ENCODE measurements at places on chromosomes 1 and 21. TPM values are rescaled to one million over a fixed set of nuclear protein-coding genes. Genes with fewer than 3 reads are reported as not detected.

Gene SH2D1B
- 0.26 TPM for polyA plus RNA-seq

Gene YIPF1
- 19.9 TPM for polyA plus RNA-seq

Gene TMEM269
- polyA plus RNA-seq: 0.03 TPM

Gene C1QA
- 513 TPM for polyA plus RNA-seq

Gene CPTP
- 10.9 TPM for polyA plus RNA-seq

Gene TIE1
- 31.9 TPM for polyA plus RNA-seq

Gene GCSAML
- 0.18 TPM for polyA plus RNA-seq
